Caco-2 (cell line): ENCODE measurements at places on chromosomes 13 and 19.
A peak's percentile ranks its signal among the peaks of the same experiment; 100 is the strongest.

DNA sequence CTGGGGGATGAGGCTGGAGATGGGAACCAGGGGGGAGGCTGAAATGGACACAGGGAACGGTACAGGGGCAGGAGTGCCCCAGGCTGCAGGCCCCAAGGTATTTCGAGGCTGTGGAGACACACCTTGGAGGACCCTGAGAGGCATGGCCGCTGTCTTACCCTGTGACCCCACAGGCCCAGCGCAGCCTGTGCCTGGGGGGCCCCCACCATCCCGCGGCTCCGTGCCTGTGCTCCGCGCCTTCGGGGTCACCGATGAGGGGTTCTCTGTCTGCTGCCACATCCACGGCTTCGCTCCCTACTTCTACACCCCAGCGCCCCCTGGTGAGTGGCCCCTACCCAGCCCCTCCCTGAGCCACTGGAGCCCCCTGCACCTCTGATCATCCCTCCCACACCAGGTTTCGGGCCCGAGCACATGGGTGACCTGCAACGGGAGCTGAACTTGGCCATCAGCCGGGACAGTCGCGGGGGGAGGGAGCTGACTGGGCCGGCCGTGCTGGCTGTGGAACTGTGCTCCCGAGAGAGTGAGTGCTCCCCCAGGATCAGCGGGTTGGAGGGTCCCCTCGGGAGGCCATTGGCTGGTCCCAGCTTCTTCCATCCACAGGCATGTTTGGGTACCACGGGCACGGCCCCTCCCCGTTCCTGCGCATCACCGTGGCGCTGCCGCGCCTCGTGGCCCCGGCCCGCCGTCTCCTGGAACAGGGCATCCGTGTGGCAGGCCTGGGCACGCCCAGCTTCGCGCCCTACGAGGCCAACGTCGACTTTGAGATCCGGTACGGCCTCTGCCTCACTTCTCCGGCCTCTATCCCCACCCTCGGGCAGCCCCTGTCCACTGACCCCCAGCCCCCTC lies 16.9 kb upstream of the SPIB start:
- no peak for DNase-seq

GRCh38 chr13:51435002-51435578 lies 17.7 kb downstream of the INTS6 start:
- DNase-seq: no peak

DNA sequence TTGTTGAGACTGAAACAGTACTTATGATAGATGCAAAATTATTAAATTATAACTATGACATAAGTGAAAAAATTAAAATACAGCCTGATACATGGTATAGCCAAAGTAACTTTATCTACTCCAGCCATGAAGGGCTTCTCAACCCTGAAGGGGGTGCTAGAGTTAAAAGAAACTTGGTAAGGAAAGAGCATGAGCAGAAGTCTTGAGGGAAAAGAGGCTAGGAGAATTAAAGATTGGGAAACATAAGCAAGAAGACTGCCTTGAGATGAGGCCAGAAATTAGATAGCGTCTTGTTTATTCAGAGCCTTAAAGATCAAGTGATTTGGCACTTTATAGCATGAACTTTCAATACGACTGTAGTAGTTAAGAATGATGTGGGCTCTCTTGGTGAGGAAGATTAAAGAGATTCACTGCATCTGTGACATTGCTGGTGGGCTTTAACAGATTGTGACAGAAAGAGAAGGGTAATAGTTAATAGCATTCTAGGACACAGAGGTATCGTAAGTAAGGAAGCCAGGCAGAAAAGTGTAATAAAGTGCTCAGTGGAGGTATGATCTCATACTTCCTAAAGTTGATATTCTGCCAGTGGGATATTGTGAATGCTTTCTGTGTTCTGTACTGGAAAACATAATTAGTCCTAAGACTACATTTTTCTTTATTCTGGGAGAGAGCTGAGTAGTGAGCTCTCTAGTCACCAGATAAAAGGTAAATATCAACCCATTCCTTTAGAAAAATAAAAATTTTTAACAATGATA lies 385.4 kb upstream of the PRR20A start:
- DNase-seq: no peak

- no peak for DNase-seq
These were observed 150.3 kb downstream of the KATNAL1 start for GRCh38 chr13:30156826-30157615.

DNA sequence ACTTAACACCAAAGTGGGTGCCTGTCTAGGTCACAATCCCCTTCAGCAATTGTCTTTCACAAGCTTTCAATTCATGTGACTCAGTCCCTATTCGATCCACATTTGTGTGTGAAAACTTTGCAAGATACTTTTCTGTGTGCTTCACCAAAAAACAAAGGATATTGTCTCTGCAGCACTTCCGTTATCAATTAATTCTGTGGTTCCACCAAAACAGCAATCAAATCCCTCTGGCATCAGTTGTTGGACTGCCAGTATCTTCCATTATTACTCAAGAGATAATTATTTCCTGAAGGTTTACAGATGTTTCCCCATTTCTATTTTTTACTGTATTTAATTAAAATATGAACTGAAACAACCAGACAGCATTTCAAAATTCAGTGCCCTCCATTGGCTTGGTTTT lies 481.4 kb downstream of the SUCLA2 start:
- DNase-seq: no peak

DNA sequence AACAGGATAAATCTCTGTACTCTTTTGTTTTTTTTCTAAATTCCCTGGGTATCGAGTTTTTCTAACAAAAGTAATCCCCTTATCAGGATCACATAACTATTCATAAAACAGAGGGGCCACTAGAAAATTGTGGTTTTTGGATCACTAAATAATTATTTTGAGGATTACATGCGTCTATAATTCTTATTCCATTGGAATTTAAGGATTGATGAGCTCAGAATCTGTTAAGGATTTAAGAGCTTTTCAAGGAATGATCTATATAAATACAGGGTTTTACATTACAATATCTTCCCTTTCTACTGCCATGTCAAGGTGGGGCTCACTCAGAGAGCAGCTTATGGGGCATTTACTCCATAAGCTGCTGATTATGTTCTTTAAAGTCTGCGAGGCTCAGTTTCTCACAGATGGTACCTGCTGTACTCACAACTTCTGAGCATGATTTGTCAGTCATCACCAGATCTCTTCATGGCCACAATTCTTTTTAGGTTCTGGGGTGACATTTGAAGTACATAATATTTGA lies 449.8 kb downstream of the PCDH17 start:
- no peak for DNase-seq

DNA sequence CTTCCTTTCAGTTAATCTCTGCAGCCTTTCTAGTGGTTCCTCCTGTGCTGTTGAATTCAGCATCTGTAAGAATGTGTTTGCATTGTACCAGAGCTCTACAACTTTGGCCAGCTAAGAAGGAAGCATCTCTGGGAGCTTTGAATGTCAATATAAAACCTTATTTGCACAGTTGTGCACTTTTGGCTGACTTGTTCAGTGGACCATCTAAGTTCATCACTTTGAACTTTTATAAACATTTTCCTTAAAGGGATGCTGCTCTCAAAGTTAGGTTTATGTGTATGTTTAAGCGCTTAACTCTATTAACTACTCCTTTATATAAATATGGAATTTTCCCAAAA lies 15.6 kb downstream of the POLR1D start:
- no peak for DNase-seq

DNA sequence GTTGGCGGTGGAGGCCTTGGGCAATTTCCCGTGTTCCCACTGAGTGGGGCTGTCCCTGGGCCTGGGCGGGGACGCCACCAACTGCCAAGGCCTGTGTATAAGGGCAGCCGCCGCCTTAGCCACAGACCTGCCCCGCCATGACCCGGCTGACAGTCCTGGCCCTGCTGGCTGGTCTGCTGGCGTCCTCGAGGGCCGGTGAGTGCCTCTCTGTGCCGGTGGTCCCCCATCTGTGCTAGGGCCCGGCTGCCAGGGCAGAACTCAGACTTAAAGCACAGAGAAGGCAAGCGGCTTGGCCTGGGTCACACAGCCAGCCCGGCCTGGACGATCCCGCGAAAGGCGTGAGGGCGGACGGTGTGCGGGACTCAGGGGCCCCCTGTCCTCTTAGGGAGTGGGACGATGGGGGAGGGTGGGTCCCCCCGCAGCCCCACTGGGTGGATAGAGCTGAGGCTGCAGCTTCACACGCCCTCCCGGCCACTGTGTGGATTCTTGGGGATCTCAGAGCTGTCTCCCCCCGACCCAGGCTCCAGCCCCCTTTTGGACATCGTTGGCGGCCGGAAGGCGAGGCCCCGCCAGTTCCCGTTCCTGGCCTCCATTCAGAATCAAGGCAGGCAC lies at the start of gene AZU1:
TSS of gene AZU1 (plus strand) at position 128 of the 612 bp plus-strand sequence. CDS start at position 138, 10 bp downstream.
- DNase-seq: no peak

- no peak for DNase-seq
These were observed 13.2 kb downstream of the ENOX1 start for GRCh38 chr13:43773602-43774001.

DNA sequence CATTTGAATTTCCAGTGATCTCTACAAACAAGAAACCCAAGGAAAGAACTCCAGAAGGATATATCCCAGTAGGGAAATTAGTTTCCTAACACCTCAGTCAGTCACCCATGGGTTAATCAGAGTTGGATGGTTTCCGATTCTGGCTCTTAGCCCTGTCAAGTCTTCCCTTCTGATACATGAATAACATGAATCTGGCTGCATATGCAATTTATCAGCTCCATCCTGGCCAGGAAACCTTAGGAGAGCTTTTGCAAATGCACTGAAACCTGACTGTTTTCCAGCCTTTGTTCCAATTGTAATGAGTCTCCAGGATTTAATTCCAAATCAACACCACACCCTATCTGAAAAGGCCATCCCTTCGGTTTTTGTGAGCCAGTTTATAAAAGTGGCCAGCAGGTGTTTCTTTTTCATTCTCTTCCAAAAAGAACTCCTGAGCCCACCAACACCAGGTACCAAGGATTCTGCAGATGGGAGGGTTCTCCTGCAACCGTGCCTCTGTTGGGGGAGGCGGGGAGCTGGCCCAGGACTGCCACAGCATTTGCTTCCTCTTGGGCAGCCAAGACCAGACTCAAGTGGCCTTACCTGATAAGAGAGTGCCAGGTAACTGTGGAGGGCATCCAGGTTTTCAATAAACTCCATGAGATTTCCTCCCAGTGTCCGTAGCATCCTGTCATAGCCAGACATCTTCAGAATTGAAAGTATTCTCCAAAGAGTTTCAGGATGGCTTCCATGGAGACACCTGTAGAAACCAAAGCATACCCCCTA lies 77.5 kb downstream of the C13orf42 start:
- DNase-seq: no peak

DNA sequence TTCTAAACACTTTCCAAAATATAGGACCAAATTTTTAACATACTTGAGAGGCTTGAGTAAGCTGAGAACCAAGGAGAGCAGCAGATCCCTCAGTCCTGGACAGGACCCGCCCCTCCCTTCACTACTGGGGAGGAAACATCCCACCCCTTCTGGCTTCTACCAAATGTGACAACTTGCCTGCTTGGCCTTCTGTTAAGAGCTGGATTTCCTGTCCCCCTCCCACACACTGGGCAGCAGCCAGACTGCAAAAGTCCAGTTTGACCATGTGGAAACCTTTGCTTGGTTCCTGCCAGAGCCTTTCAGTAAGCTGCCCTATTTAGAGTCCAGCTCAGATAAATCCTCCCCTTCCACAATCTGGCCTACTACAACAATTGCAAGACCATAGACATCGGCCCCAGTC lies 84.3 kb downstream of the FGF14 start:
- no peak for DNase-seq

DNA sequence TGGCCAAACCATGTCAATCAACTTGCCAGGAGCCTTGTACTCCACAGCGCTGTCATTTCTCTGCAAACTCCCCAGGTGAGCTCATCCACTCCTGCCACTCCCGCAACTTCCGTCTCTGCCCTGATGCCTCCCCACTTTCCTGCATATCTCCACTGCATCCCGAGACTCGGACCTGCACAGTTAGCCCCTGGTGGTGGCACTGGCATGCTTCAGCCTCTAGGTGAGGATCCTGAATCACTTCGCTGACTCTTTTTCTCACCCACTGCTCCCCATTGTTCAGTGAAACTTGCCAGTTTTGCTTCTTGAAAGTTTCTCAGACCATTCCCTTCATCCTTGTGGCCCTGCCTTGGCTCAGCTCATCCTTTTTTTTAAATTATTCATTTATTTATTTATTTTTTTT lies 3.4 kb upstream of the CTU1 start:
- no peak for DNase-seq

- DNase-seq: no peak
These were observed 36.1 kb upstream of the DCUN1D2 start for GRCh38 chr13:113526466-113527220.

DNA sequence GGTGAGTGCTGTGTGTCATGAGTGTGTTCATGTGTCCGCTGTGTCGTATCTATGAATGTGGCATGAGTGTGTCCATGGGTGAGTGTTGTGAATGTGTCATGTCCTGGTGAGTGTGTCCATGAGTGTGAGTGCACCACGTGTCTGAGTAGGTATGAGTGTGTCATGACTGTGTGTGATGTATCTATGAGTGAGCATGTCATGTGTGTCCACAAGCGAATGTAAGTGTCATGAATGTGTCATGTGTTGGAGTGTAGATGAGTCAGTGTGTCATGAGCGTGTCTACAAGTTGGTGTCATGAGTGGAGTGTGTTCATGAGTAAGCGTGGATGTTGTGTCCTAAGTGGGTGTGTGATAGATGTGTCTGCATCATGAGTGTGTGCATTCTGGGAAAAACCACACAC lies 129.4 kb downstream of the TUBA3C start:
- no peak for DNase-seq

DNA sequence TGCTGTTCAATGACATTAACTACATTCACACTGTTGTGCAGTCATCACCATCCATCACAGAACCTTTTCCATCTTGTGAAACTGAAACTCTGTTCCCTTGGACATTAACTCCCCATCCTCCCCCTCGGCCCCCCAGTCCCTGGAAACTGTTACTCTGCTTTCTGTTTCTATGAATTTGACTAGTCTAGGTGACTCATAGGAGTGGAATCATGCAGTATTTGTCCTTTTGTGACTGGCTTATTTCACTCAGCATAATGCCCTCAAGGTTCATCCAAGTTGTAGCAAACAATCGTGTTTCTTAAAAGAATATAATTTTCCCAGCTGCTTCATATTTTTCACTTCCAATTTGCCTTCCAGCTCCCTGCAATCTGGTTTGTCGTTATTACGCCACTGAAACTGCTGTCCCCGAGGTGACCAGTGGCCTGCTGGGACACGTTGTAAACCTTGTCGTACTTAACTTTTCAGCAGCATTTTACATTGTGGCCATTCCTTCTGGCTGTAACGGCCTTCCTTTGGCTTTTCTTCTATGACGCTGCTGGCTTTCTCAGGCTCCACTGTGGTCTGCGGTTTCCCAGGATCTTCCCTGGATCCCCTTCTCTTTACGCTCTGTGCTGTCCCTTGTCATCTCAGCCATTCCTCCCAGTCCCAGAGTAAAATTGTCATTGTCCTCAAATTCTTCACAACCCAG lies 74.0 kb downstream of the DHRS12 start:
- DNase-seq: peak; percentile 7

DNA sequence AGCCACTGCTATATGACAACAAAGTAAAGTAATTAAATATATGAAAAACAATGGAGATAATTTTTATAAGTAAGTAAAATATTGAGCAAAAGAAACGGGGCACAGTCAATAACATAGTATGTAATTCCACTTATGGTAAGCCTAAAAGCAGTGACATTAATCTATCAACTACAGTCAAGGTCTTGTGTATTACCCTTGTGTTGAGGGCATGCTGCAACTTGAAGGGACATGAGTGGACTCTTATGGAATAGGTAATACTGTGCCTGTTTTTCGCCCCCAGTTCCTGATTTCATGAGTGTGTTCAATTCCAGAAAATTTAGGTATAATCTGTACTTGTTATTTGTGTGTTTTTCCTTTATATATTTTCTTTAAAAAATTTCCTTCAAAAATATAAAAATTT lies 201.3 kb upstream of the SLITRK6 start:
- DNase-seq: no peak

GRCh38 chr19:2600914-2601870 lies 101.3 kb downstream of the GNG7 start:
- DNase-seq: no peak
